Fibroblast of villous mesenchyme (primary cell): ENCODE measurements at places on chromosomes 7 and 10. TPM values are rescaled to one million over a fixed set of nuclear protein-coding genes. Genes with fewer than 3 reads are reported as not detected.

- DNase-seq = no peak
Measured at GRCh38 chr10:81367132-81367531, 507.9 kb upstream of the NRG3 start.

GRCh38 chr7:36752026-36752711 lies 27.9 kb upstream of the AOAH start:
- DNase-seq = no peak

GRCh38 chr7:86951895-86952294 lies 107.6 kb downstream of the ELAPOR2 start:
- DNase-seq = no peak

DNA sequence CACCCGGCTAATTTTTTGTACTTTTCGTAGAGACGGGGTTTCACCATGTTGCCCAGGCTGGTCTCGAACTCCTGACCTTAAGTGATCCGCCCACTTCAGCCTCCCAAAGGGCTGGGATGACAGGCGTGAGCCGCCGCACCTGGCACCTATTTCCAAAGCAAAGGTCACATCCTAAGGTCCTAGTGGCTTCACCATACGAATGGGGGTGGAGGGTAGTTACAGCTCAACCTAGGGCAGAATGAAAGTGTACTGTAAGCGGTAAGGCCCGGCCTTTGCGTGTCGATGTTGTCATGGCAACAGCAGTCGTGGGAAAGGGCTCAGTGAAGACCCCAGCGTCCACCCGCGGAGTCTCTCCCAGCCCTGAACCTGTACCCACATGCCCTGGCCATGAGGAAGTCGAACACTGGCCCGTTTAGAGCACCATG lies 1.6 kb upstream of the COX19 start:
- no peak for DNase-seq

- DNase-seq = no peak
Measured at GRCh38 chr7:22842973-22843372, 20.3 kb upstream of the TOMM7 start.

DNA sequence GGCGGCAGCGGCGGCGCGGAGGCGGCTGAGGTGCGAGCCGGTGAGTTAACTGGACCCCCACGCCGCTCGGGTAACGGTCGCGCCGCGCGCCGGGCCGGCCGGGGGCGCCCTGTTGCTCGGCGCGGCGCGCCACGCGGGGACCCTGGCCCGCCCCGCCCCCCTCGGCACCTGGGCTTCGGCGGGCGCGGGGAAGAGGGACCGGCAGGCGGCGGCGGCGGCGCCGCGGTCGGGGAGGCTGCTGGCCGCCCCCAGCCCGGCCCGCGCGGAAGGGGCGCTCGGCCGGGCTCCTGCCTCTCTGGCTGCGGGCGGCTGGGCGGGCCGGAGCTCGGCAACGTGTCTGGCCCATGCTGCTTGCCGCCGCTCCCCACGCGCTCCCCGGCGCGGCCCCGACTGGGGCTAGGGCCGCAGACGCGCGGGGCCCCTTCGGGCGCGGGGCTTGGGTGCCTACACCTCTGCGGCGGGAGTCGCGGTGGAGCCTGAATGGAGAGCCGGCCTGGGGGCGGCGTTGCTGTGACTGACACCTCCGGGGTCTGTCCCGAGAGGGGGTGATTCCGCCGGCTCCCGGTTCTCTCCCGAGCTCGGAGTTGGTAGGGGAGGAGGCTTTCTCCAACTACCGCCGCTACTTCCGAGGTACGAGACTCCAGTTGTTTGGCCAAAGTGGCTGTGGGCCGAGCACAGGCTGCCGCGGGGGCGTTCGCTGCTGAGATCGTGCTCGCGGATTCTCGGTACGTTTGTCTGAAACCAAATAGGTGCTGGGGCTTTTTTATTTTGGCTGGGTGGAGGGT lies 494 bp downstream of the PALS2 start:
- peak; percentile 52 for DNase-seq

- no peak for DNase-seq
Measured at GRCh38 chr10:851901-852300, 79.6 kb downstream of the LARP4B start.

DNA sequence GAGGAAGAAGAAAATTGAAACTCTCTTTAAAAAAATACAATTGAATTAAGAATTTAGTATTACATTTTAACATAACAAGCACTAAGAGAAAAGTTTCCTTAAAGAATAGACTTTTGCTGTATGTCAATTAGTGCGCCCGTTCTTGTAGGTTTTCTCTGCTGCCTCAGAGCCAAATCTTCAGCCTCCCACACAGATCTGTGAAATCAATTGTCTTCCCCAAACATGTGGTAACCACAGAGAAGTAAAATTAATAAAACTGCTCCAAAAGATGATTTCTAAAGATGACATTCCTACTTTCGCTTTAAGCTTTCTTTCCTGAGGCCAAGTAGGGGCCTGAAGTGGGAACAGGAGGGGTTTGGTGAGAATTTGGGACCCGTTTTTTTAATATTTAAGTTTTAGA lies 113.2 kb upstream of the ADO start:
- no peak for DNase-seq

DNA sequence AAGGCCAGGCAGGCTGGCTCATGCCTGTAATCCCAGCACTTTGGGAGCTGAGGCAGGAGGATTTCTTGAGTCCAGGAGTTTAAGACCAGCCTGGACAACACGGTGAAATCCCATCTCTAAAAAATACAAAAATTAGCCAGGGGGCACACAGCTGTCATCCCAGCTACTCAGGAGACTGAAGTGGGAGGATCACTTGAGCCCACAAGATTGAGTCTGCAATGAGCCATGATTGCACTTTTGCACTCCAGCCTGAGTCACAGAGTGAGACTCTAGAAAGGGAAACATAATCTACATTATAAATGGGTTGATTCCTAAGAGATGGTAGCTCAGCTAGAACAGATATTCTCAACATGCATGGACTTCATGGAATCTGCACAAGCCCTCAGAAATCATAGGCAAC lies 6.3 kb upstream of the LIPF start:
- DNase-seq = no peak

DNA sequence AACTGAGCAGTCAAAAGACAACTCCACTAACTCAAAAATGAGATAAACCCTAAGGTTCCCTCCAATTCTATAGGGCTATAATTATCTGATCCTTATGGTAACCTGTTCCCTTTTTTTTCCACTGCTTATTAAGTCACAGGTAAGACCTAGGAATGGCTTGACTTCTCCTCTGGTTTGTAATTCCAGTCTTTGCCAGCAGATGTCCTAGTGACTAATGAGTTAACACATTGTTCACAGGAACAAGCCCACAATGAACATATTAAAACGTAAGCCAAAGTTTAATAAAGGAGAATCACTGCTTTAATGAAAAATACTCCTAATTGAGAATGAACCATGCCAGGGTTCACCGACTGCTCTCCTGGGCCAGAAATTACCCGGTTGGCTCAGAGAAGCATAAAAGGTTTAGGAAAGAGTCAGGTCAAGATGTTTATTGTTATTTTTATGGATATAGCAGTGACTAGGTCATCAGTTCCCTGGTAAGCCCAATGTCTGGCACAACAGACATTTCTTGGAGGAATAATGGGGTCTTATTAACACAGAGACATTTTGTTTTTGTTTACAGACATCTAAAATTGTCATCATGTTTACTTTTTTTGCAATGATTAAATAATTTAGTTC lies 120.1 kb downstream of the ELAPOR2 start:
- DNase-seq = peak; percentile 68

Gene MMD2
- not detected in 2 replicates for total RNA-seq

Gene DUS4L
- total RNA-seq = 7.4 and 10.4 TPM in 2 replicates

Gene OR6V1
- not detected in 2 replicates for total RNA-seq

Gene CABCOCO1
- total RNA-seq = 0.43 and 3.2 TPM in 2 replicates
